ENCODE measurements at places on chromosomes 13 and 19.

DNA sequence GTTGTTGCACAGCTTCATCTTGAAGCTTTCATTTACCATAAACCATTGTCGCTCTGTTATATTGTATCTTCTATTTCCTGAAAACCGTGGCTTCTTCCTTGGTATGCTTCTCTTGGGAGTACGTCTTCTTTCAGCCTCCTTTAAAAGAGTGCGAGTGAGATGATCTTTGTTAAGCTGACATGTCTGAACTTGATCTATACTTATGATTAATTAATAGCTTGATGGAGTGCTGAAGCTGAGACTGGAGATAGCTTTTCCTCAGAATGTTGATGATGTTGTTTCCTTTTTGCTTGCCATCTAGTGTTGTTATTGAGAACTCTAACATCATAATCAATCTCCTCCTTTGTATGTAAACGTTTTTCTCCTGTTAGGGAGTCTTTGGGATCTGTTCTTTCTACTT, 529.3 kb upstream of the SPRY2 start:
- no peak for DNase-seq

- DNase-seq = no peak
Observed at GRCh38 chr13:47420020-47420419, 523.2 kb upstream of the HTR2A start.

DNA sequence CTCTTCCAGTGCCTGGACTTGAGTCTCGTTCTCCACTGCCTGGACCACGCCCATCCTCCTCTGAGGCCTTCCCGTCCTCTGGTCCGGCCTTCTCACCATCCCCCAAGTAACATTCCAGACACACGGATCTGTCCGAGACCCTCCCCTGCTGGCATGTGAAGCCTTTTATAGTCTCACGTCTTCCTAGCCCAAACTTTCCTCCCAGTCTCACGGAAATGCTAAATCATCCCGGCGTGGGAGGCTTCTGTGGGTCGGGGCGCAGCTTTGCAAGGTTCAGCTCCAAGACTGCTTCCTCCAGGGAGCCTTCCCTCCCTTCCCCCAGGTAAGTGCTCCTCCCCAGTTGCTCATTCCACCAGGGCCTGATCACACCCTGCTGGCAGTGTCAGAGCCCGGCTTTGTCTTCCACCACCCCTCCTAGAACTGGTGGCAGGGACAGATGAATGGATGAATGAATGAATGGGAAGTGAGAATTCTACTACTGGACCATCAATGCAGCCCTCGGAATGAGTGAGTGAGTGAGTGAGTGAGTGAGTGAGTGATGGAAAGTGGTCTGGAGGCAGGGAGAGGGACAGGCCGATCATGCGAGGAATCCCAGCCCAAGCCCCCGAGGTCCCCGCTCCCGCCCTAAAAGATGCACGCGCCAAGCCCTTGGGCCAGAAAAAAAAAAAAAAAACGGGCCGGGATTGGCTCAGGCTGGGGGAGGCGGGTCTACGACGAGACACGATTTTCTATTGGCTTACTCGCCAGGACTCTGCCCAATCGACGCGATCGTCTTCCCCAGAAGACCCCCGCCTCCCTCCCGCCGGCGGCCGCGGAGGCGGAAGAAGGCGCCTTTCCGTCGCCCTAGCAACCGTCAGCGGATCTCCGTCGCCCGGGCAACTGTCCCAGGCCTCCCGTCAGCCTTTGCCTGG, 9.3 kb downstream of the EPHX3 start:
- DNase-seq = peak; percentile 88

DNA sequence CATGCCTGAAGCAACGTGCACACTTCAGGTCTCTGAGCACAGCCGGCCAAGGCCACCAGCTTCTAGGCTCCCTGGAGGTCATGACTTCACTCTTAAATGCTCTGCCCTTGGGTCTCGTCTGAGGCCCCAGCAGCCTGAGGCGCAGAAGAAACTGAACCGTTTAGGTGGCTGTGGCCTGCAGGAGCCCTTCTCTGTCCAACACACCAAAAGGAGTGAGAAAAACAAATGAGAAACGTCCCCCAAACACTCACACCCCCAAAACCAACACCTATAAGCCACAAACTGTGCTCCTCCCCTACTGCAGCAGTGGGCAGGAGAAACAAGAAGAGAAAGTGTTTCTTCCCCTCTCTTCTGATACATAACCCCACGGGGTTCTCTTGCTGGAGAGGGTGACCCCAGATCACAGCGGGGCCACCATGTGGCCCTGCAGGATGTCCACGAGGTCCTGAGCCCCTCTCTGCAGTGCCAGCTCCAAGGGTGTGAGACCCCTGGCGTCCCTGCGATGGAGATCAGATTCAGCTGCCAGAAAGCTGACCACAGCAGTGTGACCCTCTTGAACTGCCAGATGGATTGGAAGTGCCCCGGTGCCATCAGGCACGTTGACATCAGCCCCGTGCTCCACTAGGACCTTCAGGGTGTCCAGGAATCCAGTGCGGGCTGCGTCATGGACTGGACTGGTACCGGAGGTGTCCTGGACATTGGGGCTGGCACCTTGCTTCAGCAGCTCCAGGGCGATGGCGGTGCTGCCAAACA, 1.0 kb upstream of the KRI1 start:
- DNase-seq = peak; percentile 27

Measured in hematopoietic multipotent progenitor cell treated with erythropoietin and hydrocortisone succinate and interleukin-3 and kit ligand, for 8 days (in vitro differentiated cells).